HEK293T (cell line): ENCODE measurements at places on chromosomes 12 and 14.

DNA sequence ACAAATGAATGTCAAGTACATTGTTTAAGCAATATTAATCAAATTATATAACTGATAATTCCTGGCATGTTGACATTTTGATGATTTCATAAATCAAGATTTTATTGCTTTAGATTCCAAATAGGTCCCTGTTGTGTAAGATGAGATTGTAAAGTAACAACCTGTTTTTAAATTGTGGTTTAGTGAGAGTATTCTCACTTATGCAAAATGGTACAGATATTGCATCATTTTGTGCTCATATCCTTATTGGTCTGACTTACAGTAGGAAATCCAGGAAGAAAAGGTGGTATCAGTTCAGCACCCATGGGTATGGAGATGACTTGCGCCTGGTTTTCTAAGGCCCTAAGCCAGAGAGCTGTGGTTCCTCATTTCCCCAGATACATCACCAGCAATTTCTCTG is 165.5 kb downstream of the KIF21A start:
- DNase-seq = no peak

DNA sequence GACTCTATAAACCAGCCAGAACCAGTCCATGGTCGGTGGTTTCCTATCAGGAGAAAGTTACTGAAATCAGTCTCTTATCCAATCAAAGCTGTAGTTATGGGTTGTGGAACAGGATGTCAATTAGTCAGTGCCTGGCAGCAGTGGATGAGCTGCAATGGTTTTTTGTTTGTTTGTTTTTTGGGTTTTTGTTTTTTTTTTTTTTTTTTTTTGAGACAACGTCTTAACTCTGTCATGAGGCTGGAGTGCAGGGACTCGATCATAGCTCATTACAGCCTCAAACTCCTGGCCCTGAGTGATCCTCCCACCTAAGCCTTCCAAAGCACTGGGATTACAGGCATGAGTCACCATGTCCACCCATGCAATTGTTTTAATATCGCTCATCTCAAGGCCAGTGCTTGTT is 113.3 kb upstream of the CAND1 start:
- DNase-seq = no peak

GRCh38 chr12:75558287-75558686 is 46.9 kb upstream of the KRR1 start:
- DNase-seq = no peak

- DNase-seq = no peak
Observed at GRCh38 chr12:25793196-25793595, 165.3 kb upstream of the RASSF8 start.

DNA sequence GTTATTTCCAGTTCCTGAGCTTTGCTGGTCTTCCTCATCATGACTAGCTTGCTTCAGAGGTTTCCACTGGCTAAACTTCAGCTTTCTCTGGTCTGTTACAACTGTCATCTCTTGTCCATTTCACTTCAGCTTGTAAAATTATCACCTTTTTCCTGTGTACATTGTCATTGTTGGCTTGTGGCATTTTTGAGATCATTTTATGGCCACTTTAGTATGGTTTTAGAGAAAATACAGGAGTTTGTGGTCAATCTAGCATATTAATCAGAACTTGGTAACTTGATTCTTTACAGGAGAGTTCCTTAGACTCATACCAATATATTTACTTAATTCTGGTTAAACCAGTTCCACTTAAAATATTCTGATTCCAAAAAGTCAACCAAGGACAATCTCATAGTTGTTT is 235.9 kb upstream of the KITLG start:
- DNase-seq = no peak

DNA sequence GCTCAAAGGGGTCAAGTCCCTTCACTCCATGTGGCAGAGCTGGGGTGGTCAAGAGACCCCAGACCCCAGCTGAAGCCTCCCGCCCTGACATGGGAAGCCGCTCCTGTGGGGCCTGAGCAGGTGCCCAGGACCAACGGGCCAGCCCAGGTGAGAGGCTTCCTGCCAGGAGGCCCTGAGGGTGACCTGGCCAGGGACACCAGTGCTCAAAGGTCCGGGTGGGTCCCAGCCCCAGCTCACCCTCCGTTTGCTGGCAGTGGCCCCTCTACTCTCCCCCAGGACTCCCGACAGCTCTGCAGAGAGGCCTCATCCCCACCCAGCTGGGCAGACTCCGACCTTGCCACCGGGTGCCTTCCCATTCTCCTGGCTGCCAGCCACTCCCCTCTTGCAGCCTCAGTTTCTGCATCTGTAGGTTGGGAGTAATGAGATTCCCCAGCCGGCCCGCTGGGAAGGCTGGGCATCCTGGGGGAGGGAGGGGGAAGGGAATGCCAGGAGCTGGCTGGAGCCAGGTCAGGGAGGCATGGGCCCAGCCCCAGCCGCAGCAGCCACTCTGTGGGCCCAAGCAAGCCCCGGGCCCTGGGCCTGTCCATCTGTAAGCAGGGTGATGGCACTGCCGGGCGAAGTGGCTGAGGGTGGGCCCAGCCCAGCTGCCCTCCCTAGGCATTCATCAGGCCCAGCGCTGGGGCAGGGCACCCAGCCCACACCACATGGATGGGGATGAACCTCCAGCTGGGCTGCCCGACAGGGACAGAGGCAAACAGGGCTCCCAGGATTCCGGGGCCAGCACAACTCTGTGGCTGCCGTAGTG is 10.3 kb upstream of the INF2 start:
- no peak for DNase-seq

DNA sequence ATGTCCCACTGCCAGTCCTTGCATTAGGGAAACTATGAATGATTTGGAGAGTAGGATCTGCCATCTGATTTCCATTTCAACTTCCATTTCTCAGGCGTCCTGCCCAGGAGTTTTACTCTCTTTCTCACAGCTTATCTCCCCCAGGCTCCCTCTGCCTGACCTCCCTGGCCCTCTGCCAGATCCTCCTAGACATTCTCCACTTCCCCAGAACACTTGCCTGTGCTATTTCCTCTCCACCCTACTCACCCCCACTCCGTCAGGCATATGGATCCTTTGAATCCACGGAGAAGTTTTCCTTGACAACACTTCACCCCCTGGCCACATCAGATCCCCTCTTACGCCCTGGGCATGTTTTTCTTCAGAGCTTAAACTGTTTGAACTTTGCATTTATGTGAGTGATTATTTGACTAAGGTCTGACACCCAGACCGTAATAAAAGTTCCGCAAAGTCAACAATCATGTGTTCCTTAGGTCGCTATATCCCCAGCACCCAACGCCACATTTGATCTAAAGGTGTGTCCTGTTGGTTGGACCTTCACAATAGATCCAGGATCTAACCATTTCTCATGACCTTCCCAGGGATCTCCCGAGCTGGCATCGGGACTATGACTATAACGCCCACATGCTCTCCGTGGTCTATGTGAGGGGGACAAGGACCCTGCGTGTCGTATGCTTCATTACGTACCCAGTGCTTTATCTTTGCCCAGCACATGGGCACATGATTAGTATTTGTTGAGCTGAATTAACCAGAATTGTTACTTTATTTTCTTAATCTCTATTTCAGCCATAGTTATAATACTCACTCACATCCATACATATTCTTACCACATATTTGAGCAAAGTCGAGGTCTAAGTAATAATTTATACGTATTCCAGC is 255.8 kb upstream of the FOXN3 start:
- peak; percentile 12 for DNase-seq

GRCh38 chr12:21576431-21576830 is 28.2 kb downstream of the GYS2 start:
- DNase-seq = no peak

- no peak for DNase-seq
Observed at GRCh38 chr12:6377667-6377994, 2.3 kb upstream of the SCNN1A start.

GRCh38 chr14:50037852-50038251 is 78.5 kb downstream of the VCPKMT start:
- DNase-seq = no peak

GRCh38 chr14:79337761-79338160 is 873.5 kb downstream of the DIO2 start:
- no peak for DNase-seq

DNA sequence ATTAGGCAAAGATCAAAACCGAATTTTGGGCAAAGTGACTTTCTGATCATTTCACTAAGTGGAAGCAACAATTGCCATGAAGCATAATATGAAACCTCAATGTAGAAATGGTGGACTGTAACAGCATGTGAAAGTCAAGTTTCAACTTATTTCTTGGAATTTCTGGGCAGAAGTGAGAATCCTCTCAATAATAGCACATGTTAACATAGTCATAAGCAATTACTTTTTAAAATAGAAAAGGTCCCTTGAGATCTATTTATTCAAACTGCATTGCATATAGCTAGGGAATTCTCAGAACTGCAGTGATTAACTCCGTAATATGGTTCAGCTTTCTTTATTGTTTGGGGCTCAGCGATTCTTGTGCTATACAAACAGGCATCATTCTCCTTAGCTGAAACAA is 136.7 kb upstream of the ATP2B1 start:
- DNase-seq = no peak

GRCh38 chr12:107379852-107380567 is 286.7 kb upstream of the CRY1 start:
- DNase-seq = peak; percentile 54

DNA sequence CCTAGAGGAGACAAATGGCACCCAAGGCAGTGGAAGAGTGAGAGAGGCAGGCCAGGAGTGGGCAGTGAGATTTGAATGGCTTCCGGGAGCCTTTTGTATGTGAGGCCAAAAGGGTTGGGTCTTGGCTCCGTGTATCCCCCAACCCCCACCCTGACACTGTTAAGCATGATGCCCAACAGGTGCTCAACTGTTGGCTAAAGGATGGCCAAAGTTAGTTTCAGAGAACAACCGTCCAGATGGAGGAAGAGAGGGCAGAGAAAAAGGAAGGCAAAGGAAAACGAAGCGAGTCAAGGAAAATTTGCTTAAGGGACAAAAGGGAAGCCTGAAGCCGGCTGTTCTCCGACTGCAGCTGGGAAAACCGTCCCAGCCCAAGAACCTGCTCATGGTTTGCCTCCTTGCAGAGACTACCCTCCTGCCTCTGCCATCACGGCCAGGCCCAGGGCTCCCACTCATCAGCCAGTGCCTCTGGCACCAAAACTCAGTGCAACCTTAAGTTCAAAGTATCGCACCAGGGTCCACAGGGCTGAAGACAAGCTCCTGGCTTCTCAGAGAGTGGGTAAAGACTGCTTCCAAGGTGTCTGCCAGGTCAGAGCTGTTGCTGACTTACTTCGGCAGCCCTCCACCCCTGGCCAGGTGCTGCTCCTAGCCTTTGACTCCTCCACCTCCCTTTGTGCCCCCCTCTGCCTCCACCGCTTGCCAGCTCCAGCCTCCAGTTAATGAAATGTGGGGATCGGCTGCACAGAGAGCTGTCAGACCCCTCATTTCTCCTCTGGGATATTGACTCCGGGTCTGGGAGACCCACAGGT is 4.2 kb upstream of the C1QL4 start:
- no peak for DNase-seq

- no peak for DNase-seq
Observed at GRCh38 chr14:93707475-93707874, 80.8 kb downstream of the PRIMA1 start.

GRCh38 chr12:115960868-115961802 is 316.4 kb downstream of the MED13L start:
- DNase-seq = no peak

DNA sequence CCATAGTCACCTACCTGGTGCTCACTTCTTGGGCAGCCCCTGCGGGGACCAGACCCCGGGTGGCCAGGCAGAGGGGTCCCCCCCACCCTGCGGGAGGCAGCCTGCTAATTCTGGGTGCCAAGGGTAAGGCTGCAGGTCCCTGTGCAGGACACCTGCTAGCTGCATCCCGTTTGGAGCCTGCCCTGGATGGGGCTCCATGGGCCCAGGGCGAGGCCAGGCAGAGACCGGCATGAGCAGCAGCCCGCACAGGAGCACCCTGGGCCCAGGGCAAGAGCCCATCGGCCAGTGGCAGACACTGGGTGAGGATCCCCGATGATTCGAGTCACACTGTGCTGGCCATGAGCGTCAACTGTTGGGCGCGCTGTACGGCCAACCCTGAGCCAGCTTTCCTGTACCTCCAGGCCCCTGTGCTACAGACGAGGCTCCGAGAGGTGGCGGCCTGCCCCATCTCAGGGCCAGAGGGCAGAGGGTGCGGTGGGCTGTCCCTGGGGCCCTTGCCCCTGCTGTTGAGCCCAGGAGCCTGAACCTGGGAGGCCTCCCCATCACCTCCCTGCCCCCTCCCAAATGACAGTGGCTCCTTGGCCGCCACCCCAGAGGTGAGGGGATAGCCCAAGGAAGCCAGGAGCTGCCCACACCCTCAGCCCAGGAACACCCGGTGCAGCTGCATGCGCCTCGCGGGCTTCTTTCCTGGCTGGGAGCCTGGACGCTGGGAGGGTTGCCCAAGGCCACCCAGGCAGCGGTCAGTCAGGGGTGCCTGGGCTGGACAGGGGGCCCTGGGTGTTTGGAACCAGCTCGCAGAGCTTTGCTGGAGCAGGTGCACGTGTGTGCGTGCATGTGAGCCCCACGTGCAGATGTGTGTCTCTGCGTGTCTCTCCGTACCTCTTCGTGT is 47.7 kb downstream of the CYP46A1 start:
- DNase-seq = no peak

DNA sequence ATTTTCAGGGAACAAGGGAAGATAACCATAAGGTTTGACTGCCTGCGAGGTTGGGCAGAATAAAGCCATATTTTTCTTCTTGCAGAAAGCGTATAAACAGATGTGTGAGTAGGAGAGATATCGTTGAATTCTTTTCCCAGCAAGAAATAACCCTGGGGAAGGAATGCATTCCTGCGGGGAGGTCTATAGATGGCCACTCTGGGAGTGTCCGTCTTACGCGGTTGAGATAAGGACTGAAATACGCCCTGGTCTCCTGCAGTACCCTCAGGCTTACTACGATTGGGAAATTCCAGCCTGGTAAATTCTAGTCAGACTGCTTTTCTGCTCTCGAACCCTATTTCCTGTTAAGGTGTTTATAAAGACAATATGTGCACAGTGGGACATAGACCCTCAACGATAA is 225.0 kb downstream of the LRIG3 start:
- no peak for DNase-seq

- no peak for DNase-seq
Observed at GRCh38 chr12:19010726-19011125, 118.8 kb upstream of the PLEKHA5 start.

DNA sequence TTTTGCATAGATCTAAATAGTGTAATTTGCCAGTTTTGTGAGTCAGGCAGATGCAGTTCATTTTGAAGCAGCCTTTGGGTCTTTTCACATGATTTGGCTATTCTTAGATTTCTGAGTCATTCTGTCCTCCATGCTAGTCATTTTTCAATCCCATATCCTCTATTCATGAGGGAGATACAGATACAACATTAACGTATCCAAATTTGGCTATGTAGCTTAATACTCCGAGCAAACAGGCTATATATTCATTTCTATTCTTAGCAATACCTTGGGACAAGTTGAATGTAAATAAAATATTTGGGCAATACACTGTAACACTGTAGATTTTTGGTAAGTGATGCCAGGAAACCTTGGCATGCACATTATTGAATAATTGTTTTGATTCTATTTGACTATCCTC is 270.7 kb upstream of the PDE3A start:
- DNase-seq = no peak

GRCh38 chr14:70879448-70879847 is 27.8 kb upstream of the PCNX1 start:
- no peak for DNase-seq

- peak; percentile 23 for DNase-seq
Observed at GRCh38 chr12:103503546-103504480, 8.0 kb upstream of the C12orf42 start.

- DNase-seq = no peak
Observed at GRCh38 chr12:84701041-84701440, 211.6 kb downstream of the SLC6A15 start.
